Activated naive CD4-positive, alpha-beta T cell treated with anti-CD3 and anti-CD28 coated beads, Interleukin-2, amount 10 ng/mL, durations not matched to agents 7 days and 5 days (primary cell): ENCODE measurements at places on chromosomes 5 and 9.

DNA sequence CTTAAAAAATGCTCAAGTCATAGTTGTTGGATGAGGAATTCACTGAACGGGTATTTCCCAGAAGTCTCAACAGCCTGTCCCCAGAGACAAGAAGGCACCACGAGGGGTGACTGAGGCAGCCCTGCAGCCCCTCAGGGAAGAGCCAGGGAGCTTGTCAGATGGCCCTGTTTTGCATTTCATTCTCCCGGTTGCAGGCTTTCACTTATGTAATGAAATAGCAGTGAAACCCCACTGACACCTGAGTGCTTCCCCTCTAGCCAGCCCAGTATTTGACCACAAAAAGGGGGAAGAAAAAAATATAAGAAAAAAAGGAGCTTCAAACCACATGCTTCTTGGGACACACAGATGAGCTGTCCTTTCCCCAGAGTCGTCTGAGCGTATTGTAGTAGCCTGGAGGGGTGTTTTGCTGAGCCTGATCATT, 75.3 kb upstream of the IL12B start:
- DNase-seq, result no peak
- H3K36me3 ChIP-seq, result peaks cover 29% of the 10 kb centered on the region
- peaks cover 61% of the 10 kb centered on the region for H3K27me3 ChIP-seq
- H3K4me1 ChIP-seq, result peaks cover 27% of the 10 kb centered on the region
- no peak overlapping the region for H3K27ac ChIP-seq

DNA sequence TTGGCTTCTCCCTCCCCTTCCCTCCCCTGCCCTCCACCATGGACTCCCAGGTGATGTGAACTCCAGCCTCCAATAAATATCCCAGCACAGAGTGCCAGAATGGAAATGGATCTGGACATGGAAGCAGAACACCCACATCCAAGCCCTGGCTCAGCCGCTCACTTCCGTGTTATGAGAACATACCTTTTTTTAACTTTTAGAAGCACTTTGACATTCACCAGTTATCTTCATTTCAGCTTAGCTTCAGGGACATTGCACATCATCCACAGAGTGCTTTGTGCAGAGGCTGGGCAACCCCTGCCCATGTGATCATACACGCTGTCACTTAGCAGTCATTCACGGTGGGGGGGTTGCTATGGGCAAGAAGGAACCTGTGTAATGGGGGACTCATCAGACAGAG, 9.1 kb downstream of the AFAP1L1 start:
- H3K4me1 ChIP-seq, result no peaks in the 10 kb centered on the region
- no peak for DNase-seq
- peaks cover 31% of the 10 kb centered on the region for H3K27me3 ChIP-seq
- H3K4me3 ChIP-seq, result no peak overlapping the region

DNA sequence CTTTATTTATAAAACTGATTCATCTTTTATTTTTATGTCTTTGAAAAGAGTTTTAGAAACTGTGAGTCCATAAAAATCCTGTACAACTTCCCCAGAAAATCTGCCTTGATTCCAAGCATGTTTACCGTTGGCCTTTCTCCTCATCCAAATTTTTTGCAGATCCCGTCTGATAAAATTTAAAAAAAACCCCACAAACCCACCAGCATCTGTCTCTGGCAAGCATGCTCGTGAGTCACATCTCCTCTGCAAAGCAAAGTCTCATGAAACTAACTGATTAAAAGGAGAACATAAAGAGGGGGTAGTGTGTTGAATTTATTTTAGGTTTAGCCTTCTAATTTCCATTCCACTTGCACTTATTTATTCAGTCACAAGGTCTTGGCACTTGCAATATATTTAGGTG, 109.4 kb downstream of the MAT2B start:
- H3K4me3 ChIP-seq, result no peak overlapping the region
- DNase-seq, result no peak

GRCh38 chr5:144205141-144205551, 34.5 kb downstream of the KCTD16 start:
- no peak overlapping the region for H3K27ac ChIP-seq
- no peak overlapping the region for H3K4me3 ChIP-seq
- no peaks in the 10 kb centered on the region for H3K36me3 ChIP-seq
- peaks cover 34% of the 10 kb centered on the region for H3K27me3 ChIP-seq
- peaks cover 4% of the 10 kb centered on the region for H3K4me1 ChIP-seq

DNA sequence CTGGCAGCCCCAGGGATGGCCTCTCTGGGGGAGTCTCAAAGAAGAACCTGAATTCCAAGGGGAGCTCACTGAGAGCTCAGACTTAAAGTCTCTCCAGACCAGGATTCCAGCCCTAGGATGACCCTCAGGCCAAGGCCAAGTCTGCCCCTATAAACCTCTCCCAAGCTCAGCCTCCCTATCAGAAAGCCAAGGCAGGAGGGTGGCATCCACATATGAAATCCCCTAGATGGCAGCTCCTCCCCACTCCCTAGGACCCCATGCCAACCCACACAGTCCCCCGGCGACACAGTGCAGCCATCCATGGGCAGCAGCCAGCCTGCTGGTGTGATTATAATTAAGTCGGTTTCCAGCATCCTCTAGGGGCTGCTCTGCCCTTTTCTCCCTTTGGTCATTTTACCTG, 269.9 kb downstream of the CDK5RAP2 start:
- H3K4me1 ChIP-seq, result no peaks in the 10 kb centered on the region
- no peaks in the 10 kb centered on the region for H3K27me3 ChIP-seq
- DNase-seq, result no peak
- no peaks in the 10 kb centered on the region for H3K36me3 ChIP-seq
- H3K4me3 ChIP-seq, result no peak overlapping the region
- no peak overlapping the region for H3K27ac ChIP-seq

- no peak overlapping the region for H3K4me3 ChIP-seq
- no peak for DNase-seq
- H3K27me3 ChIP-seq, result no peaks in the 10 kb centered on the region
- H3K27ac ChIP-seq, result no peak overlapping the region
- peaks cover 4% of the 10 kb centered on the region for H3K36me3 ChIP-seq
- H3K4me1 ChIP-seq, result peaks cover 6% of the 10 kb centered on the region
Observed at GRCh38 chr5:94674490-94675382, 56.3 kb downstream of the SLF1 start.

- H3K4me1 ChIP-seq, result no peaks in the 10 kb centered on the region
- peaks cover 37% of the 10 kb centered on the region for H3K27me3 ChIP-seq
- H3K27ac ChIP-seq, result no peak overlapping the region
- H3K4me3 ChIP-seq, result no peak overlapping the region
Observed at GRCh38 chr9:89837162-89837933, 232.5 kb downstream of the GADD45G start.

DNA sequence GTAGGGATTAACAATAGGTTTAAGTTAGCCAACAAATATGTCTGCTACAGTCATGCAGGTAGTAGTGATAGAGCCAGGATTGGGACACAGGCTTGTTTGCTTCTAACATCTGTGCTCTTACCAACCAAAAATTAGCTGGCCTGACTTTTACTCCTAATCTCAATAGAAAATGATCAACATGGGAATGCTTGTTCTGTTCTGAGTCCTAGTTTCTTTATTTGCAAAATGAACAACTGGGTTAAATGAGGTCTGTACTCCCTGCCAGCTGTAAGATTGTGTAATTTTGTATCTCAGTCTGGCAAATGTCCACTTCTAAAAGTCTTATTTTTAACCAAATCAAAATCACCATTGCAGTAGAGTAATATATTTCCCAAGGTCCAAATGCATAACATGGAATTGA, 216.8 kb downstream of the NMUR2 start:
- no peak for DNase-seq
- no peaks in the 10 kb centered on the region for H3K27me3 ChIP-seq
- H3K4me3 ChIP-seq, result no peak overlapping the region
- H3K27ac ChIP-seq, result no peak overlapping the region
- no peaks in the 10 kb centered on the region for H3K36me3 ChIP-seq

DNA sequence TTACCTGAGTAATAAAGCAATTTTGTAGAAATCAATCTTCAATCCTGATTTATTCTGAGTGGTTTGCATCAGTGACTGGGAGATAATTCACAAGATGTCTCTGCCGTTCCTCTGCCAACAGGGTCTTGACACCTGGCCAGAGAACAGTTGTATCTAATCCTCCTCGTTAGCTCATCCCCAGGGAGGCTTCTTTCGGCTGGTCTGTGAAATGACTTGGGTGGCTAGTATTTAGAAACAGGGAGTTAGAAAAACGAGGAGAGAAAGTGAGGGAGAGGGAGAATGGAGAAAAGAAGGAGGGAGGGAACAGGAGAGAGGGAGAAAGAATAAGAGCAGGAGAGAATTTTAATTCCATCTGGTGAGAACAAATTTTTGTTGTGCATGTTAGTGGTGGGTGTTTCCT, 600.2 kb upstream of the TLE4 start:
- H3K27ac ChIP-seq, result no peak overlapping the region
- no peak overlapping the region for H3K4me3 ChIP-seq
- DNase-seq, result no peak
- H3K27me3 ChIP-seq, result no peaks in the 10 kb centered on the region
- no peaks in the 10 kb centered on the region for H3K36me3 ChIP-seq

DNA sequence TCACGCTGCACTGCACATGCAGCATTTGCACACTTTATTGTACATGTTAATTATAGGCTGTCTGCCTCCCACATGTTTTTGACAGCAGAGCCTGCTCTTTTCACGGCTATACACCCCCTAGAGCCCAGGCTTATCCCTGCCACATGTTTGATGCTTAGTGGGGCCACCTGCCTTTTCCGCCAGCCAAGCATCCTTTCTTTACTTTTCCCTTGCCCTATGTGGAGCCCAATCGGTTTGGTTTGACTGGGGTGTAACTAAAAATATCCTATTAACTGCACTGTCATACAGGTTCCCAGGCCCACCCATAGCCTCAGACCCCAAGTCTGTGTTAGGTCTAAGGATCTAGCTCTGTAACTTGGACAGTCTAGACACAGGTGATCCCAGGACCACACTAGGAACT, 18.9 kb upstream of the S1PR3 start:
- no peaks in the 10 kb centered on the region for H3K36me3 ChIP-seq
- no peaks in the 10 kb centered on the region for H3K4me1 ChIP-seq
- no peak for DNase-seq
- H3K27me3 ChIP-seq, result peaks cover 26% of the 10 kb centered on the region
- H3K27ac ChIP-seq, result no peak overlapping the region
- no peak overlapping the region for H3K4me3 ChIP-seq

- H3K27ac ChIP-seq, result no peak overlapping the region
- no peaks in the 10 kb centered on the region for H3K36me3 ChIP-seq
- H3K4me1 ChIP-seq, result no peaks in the 10 kb centered on the region
Observed at GRCh38 chr9:87406543-87407166, 91.0 kb upstream of the DAPK1 start.

DNA sequence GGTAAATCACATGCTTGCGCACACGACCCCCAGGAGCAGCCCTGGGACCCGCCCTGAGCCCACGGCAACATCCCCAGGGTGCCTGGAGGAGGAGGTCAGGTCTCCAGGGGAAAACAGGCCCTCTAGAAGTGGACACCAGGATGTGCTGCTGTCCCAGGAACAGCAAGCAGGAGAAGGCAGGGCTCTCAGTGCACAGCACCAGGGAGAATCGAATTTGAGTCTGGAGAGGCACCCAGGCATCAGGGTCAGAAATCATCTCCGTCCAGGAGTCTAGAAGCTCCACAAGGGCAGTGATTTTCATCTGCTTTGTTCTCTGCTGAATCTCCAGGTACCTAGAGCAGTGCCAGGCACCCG, 93.6 kb downstream of the PAX5 start:
- no peaks in the 10 kb centered on the region for H3K36me3 ChIP-seq
- H3K4me1 ChIP-seq, result no peaks in the 10 kb centered on the region
- no peak overlapping the region for H3K4me3 ChIP-seq
- H3K27ac ChIP-seq, result no peak overlapping the region
- peaks cover 28% of the 10 kb centered on the region for H3K27me3 ChIP-seq

DNA sequence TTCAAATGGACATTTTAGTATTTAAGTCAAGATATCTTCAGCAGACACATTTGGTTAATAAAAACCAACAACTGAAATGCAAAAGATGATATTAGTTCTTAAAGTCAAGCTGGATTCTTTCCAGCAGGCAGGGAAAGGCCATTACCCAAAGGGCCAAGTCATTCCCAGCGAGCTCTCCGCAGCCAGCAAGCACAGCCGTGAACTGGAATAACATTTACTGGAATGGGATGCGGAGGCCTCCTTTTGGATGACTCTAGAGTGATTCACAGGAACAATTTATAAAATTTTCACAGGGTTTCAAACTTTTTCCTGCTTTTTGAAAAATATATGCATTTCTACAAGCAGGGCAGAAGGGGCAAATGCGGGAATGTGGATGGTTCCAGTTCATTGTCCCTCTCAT, 76.6 kb upstream of the DAB2 start:
- peaks cover 7% of the 10 kb centered on the region for H3K27me3 ChIP-seq
- DNase-seq, result no peak
- H3K27ac ChIP-seq, result no peak overlapping the region
- no peaks in the 10 kb centered on the region for H3K36me3 ChIP-seq
- no peaks in the 10 kb centered on the region for H3K4me1 ChIP-seq

- H3K27me3 ChIP-seq, result peaks cover 3% of the 10 kb centered on the region
- no peaks in the 10 kb centered on the region for H3K4me1 ChIP-seq
- no peak overlapping the region for H3K4me3 ChIP-seq
Observed at GRCh38 chr9:135581636-135582426, 20.3 kb downstream of the PAEP start.

DNA sequence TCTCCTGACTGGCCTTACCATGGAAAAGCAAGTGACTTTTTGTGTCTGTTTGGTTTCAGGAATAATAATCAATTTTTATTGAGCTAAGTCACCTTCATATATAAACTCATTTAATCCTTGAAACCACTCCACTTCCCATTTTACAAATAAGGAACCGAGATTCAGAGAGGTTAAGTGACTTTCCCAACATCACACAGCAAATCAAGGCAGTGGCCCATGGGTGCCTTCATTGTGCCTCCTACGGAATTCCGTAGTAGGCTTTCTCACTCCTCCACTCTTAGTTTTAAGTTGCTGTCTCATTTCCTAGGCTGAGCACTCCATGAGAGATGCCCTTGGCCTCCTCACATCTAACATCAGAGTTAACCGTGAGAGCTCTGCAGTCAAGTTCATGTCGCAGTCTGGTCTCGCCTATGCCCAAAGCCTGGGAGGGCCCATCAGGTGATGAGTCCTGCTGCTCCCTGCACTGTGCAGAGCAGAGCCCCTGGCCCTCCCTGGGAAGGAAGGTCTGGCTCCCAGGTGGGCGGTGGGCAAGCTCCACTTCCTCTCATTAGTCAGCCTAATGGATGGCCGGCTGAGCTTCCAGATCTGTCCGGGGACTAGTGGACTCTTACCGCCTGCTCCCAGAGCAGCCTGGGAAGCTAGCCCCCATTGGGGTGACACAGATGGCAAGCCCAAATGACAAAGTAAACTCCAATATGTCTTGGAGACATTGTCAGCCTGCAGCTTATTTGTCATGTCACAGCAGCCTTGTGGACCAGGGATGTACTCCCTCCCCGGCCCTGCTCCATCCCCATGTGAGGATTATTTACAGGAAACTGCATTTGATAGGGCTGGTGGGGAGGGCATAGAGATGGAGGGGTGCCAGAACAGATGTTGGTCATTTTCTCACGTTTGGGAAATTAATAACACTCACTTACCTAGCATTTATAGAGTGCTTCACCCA, 123.4 kb downstream of the MVB12B start:
- no peak overlapping the region for H3K27ac ChIP-seq
- no peaks in the 10 kb centered on the region for H3K4me1 ChIP-seq
- no peak overlapping the region for H3K4me3 ChIP-seq
- peaks cover 61% of the 10 kb centered on the region for H3K27me3 ChIP-seq
- no peaks in the 10 kb centered on the region for H3K36me3 ChIP-seq
